Articular chondrocyte of knee joint (primary cell): ENCODE measurements at places on chromosomes 6 and 20. TPM values are rescaled to one million over a fixed set of nuclear protein-coding genes. Genes with fewer than 3 reads are reported as not detected.

Gene ESR1
- total RNA-seq: 2.9 and 3.4 TPM in 2 replicates

Gene DNMT3B
- total RNA-seq: 1.8 and 2.0 TPM in 2 replicates

Gene CST4
- total RNA-seq: not detected in 2 replicates

Gene ZNF391
- total RNA-seq: 4.3 and 5.7 TPM in 2 replicates

Gene CTAGE9
- not detected in 2 replicates for total RNA-seq

Gene SLC32A1
- total RNA-seq: not detected in 2 replicates

Gene NOL7
- 52.9 and 59.7 TPM in 2 replicates for total RNA-seq

Gene RRP36
- total RNA-seq: 80.0 and 84.3 TPM in 2 replicates

Gene CEP162
- 20.0 and 22.2 TPM in 2 replicates for total RNA-seq
